ENCODE measurements at places on chromosomes 6 and 20.
A peak's percentile ranks its signal among the peaks of the same experiment; 100 is the strongest.

DNA sequence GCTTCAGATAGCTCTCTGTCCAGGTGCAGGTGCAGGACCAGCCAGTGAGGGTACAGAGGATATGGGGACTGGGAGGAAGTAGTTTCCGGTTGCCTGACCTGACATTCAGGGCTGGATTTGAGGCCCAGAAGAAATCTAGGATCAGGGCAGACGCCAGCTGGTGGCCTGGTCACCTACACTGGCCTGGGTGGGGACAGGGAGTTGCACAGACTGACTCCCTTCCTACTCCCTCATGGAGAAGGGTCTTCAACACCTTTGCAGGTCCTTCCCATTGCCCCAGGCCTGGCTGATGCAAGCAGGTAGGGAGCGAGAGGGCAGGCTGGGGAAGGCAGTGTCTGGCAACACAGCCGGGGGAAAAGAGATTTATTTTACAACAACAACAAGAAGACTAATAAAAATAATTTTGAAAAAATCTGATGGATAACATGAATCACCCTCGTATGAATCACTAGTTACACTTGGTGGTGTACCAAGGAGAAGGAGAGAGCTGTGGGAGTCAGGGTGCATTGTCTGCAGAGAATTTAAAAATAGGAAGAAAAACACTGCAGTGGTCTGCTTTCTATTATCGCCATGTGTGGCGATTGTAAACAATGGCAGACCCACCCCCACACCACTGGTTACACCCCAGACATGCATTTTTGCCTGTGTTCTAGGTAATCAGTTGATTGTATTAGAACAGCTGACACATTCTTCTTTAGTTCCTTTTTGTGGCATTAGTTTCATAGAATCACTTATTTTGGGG is 62.3 kb upstream of the SNX9 start:
- no peak for DNase-seq

- no peak for DNase-seq
Observed at GRCh38 chr20:59948828-59949720, 8.9 kb downstream of the FAM217B start.

- no peak for DNase-seq
Observed at GRCh38 chr6:45006893-45007292, 321.2 kb upstream of the RUNX2 start.

GRCh38 chr6:156395276-156395675 is 381.9 kb upstream of the ARID1B start:
- peak; percentile 52 for DNase-seq

DNA sequence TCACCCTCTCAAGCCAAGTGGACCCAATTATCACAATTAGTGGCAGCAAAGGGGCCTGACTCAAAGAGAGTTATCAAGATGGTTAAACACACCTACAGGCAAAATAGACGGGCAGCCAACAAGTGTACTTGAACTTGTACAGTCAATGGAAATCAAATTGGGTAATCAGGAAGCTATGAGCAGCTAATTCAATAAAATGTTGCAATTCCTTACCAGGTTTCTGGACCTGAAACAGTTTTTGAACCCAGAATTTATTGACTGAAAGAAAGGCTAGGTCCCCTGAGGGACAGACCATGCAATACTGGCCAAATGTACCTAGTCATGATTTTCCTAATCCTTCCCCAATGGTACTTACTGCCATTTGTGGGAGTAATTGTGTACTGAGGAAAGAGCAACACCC is 679.8 kb downstream of the EPM2A start:
- DNase-seq = no peak

DNA sequence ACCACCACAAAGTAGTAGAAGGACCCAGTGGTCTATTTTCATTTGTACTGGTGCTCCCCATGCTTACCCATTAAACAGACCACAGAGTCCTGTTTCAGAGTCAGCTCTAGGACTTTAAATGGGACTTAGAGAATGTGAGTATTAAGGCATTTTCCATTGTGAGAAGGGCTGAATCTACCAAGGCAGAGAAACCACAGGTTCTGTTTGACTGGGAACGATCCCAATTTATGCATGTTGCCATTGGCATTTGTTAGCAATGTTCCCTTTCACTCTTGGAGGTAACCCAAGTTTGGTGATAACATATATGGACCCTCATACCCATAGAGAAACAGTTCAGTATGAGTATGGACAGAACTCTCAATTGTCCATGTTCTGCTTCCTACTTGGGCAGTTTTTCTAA is 672.8 kb downstream of the KIF16B start:
- no peak for DNase-seq

DNA sequence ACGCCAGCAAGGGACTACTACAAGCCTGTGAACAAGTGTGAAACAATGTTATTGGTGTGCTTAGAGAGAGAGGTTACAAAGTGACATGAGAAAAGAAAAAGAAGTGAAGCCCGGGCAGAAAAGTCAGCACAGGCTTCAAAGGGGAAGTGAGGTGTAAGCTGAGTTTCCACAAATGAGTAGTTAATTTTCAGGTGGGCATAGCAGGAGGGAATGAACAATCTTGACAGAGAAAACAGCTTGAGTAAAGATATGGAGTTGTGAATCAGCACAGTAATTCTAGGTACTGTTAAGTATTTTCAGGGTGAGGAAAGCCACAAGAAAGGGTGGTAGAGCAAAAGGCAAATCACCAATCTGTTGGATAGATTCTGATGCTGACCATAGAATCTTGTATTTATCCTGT is 4.3 kb downstream of the KCNQ5 start:
- peak; percentile 19 for DNase-seq

DNA sequence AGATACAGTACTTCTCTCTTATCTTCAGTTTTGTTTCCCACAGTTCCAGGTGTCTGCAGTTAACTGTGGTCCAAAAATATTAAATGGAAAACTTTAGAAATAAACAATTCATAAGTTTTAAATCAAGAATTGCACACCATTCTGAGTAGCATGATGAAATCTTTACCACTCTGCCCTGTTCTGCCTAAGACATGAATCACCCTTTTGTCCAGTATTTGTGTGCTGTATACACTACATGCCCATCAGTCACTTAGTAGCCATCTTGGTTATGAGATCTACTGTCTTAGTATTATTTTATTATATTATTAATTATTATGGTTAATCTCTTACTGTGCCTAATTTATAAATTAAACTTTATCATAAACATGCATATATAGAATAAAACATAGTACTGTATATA is 279.0 kb downstream of the OGFRL1 start:
- DNase-seq = no peak

DNA sequence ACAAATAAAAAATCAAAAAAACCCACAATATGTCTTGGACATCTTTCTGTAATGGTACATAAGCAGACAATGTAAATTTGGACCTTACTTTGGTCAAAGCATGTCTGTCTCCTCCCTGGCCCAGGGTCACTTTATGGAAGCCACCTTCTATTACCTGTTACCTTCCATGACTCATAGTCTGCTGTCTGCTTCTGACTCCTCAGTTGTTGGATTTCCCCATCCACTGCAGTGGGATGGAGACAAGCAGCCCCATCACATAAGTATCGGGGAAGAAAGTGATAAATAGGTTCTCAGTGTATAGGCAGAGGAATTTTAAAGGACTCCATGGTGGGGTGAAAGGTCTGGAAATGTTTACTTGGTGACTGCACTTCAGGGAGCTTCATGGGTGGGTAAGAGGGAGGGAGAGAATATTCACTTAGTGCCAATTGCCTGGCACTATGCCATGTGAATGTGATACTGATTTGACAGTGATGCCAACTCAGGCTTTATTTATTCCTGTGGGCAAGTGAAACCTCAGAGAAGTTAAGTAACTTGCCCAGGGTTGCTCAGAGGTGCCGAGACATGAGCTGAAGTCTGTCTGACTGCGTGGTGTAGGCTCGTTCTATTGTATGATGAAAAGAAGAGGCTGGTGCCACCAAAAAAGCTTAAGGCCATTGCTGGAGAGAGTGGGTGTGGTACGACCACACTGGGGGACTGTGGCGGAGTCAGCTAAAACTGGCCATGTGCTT is 175.6 kb upstream of the RNF24 start:
- DNase-seq = no peak

GRCh38 chr20:51768759-51769517 is 748 bp upstream of the ATP9A start:
- peak; percentile 10 for DNase-seq

GRCh38 chr6:43912598-43913371 is 142.8 kb downstream of the VEGFA start:
- DNase-seq = no peak

GRCh38 chr20:4086771-4087687 is 71.7 kb upstream of the RNF24 start:
- DNase-seq = no peak

DNA sequence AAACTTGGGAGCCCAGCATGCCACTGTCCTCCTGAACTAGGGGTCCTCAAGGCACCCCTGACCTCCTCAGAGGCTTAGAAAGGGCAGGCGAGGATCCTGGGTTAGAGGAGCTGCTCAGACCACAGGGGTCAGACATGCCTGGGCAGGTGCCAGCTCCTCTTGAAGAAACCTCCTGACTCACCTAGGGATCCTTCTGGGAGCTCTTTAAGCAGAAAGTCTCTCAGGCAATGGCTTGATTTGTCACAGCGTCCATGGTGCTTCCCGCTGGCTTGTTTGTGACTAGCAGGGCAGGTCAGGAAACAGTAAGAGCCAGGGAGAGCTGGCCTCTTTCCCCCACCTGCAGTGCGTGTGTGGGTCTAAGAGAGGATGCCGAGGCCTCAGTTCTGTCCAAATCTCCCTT is 174.5 kb upstream of the SNX9 start:
- no peak for DNase-seq

GRCh38 chr20:52087471-52087870 is 104.1 kb downstream of the ZFP64 start:
- no peak for DNase-seq

- DNase-seq = no peak
Observed at GRCh38 chr6:169144356-169144755, 109.3 kb downstream of the THBS2 start.

- DNase-seq = no peak
Observed at GRCh38 chr20:32516583-32517517, 68.3 kb downstream of the NOL4L start.

GRCh38 chr6:118709859-118710350 is 58.5 kb upstream of the CEP85L start:
- DNase-seq = peak; percentile 82

GRCh38 chr6:43107344-43108062 is 31.4 kb downstream of the PTK7 start:
- DNase-seq = no peak

GRCh38 chr6:28683945-28684538 is 158.4 kb downstream of the GPX5 start:
- no peak for DNase-seq

GRCh38 chr20:38046572-38046971 is 13.0 kb downstream of the RPRD1B start:
- no peak for DNase-seq

DNA sequence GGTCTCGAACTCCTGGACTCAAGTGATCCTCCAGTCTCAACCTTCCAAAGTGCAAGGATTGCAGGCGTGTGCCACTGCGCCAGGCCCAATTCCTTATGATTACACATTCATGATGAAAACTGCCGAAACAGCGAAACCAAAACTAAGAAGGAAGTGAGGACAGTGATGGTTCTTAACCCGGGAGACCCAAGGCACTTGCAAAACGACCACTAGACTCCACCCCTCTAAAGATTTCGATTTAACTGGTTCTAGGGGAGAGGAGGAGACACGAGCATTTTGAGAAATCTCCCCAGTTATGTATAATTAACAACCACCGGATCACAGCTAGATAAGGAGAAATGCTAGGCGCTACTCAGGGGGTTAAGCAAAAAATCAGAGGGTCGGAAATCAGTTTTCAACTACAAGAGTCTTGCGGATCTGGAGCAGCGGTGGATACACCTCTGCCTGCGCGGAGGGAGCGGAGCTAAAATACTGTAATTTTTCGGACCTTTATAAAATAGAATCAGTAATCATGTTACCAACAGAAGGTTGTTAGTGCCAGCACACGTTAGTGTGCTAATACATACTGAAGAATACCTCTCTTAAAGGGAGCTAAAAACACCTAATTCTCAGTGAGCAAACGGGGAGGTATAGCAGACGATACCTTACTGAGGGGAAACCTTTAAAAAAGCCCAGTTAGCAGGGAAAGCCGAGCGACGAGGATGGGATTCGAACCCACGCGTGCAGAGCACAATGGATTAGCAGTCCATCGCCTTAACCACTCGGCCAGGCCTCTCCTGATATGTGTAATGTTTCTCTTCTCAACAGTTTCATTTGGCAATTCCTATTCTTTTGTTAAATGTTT is 60.0 kb upstream of the BTN3A2 start:
- peak; percentile 86 for DNase-seq

GRCh38 chr6:89375427-89376267 is 23.1 kb upstream of the UBE2J1 start:
- peak; percentile 52 for DNase-seq

DNA sequence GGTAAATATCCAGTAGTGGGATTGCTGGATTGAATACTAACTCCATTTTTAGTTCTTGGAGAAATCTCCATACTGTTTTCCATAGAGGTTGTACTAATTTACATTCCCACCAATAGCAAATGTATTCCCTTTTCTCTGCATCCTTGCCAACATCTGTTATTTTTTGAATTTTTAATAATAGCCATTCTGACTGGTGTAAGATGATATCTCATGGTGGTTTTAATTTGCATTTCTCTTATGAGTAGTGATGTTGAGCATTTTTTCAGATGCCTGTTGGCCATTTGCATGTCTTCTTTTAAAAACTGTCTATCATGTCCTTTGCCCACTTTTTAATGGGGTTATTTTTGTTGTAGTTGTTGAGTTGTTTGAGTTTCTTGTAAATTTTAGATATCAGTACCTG is 253.2 kb downstream of the HAO1 start:
- no peak for DNase-seq

DNA sequence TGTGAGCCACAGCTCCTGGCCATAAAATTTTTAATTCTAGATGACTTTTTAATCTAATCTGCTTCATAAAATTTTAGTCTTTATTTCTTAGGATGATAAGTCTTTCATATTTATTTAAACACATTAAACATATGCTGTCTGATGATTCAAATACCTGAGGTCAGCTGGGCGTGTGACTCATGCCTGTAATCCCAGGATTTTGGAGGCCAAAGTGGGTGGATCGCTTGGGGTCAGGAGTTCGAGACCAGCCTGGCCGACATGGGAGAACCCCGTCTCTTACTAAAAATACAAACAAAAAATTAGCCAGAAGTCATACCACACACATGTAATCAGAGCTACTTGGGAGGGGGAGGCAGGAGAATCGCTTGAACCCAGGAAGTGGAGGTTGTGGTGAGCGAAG is 53.1 kb downstream of the RBM24 start:
- no peak for DNase-seq

- no peak for DNase-seq
Observed at GRCh38 chr20:59268870-59269269, 31.5 kb upstream of the EDN3 start.

DNA sequence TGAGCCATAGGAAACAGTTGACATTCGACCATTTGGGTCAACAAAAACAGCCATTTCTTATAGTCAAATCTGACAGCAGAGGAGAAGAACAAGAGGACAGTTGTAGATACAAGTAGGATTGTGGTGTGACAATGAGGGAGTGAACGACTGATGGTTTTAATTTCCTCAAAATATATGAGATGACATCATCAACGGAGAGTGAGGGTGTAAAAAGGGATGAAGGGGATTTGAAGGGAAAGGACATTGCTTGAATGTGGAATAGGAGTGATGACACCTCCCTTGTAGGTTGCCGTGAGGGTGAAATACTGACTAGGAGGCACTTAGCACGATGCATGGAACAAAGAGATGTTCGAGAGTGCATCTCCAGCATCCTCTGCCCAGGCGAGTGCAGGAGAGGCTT is 499.8 kb upstream of the CHD6 start:
- DNase-seq = no peak

- DNase-seq = no peak
Observed at GRCh38 chr20:58078741-58079522, 149.5 kb downstream of the ANKRD60 start.

GRCh38 chr20:50993876-50994275 is 29.0 kb downstream of the KCNG1 start:
- no peak for DNase-seq

Data from stimulated activated CD4-positive, alpha-beta T cell treated with anti-CD3 and anti-CD28 coated beads, Interleukin-15, amount 100 ng/mL, for 24 hours (primary cell).